ENCODE measurements at places on chromosomes 5 and 9.

GRCh38 chr5:144086295-144086694, 84.2 kb downstream of the YIPF5 start:
- DNase-seq = no peak

DNA sequence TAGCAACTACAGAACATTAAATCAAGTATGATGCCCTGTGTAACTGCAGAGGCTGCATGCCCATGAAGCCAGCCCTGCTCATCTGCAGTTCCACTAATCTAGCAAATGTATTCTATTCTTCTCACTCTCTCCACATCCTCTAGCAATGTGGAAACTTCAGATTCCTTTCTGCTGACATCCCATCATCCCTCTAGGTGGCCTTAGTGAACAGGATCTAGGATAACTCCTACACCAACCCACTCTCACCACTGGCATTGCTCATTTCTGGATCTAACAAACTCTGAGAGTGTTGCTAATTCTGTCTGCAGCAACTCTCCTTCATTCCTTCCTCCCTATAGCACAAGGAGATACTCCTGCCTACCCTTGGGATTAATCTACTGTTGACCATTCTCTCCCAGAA, 80.8 kb downstream of the FAM81B start:
- no peak for DNase-seq

- DNase-seq = no peak
These were observed 104.8 kb downstream of the RXRA start for GRCh38 chr9:134431095-134431494.

DNA sequence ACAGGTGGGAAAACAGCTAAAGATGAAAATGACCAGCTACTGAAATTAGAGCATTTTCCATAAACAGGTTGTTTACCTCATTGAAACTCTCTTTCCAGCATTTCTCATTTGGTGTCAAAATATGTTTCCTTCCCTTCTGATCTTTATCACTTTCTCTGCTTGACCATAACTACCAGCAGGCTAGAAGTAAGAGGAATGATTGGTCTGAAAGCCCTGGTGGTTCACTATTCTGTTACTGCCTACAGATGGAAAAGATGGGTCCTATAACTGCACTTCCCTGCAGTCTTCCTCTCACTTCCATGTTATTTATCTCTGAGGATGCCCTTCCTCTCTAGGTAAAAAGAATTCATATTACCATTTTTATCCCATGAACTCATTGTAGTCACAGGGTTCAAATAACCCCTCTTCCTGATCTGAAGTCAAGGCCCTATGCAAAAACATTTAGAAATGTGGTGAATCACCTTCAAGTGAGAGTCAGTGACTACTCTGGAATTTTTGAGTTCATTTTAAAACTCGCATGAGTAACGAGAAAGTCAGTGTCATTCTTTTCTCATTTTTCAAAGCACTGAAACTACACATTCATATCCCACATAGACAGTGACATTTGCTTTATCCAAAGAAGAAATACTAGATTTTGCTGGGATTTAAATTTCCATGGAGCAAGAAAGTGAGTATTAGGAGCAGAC, 51.7 kb downstream of the ZNF474 start:
- DNase-seq = no peak

DNA sequence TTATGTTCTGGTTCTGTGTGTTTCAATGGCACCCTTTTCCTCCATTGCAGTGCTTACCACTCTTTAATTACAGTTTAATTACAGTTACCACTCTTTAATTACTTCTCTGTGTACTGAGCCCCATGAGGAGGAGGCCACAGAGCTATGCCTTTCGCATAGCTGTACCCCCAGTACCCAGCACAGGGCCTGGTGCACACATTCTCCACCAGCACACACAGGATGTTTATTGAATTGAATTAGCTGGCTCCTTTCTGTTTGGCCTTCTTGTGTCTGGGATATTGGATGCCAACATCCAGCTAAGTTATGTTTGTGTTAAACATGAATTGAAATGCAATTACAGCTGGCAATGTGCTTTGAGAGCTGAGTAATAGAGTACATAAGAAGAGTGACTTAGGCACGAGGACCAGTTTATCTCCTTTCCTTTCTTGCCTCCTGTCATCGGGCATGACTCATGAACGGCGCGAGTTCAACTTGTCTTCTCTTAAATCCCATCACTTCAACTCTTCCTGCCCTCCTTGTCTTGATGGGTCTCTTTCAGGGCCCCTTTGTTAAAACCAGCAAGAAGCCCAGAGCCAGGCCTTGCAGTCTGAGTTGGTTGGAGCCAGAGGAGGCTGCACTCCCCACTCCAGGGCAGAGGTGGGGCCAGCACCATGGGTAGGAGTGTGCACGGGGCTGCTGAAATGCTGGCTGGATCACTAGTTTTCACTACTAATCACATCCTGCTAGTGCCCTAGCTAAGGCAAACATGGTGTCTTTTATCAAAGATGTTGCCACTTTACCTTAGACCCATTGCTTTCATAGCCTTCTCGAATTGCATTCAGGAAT, 37.4 kb downstream of the MVB12B start:
- no peak for DNase-seq

DNA sequence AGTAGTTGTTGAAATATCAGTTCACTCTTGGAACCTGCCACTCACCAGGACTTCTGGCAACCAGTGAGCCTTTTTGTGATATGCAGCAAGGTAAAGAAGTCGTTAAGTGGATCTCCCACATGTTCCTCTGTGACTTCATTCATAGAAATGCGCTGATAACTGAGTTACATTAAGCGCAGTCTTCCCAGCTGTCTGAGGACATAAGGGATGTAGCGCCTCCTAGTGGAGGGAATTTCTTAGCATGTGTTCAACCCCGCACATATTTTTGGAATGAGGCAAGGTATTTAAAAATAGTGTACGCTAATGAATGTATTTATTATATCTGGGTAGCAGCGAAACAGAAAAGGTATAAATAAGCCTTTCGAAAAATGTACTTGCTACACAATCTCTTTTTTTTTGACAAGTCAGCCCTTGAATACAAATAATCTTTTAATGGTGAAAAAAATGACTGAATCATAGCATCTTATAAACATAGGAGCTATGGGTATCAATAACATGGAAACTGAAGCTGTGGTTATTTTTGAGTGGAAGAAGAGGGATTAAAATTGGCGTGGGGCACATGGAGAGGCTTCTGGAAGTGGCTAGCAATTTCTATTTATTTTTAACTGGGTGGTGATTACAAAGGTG, 38.0 kb downstream of the PALM2AKAP2 start:
- DNase-seq = peak; percentile 47

DNA sequence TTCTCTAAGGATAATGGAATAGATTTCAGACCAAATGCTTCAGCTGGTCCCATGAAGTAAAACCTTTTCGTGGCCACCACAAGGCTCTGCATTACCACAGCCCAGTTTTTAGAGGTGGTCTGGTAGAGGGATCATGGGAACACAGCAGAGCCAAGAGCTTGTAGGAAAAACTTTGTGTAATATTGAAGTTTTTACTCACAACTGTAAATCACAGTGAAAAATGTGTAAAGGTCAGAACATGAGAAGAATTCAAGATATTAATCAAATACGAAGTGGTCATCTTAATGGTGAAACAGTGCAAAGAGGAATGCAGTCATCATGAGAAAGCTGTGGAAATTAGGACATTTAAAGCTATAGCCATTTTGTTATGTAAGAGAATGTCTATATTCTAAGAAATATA, 197.5 kb downstream of the NPR3 start:
- DNase-seq = no peak

GRCh38 chr9:121354141-121354540, 15.9 kb downstream of the STOM start:
- no peak for DNase-seq

DNA sequence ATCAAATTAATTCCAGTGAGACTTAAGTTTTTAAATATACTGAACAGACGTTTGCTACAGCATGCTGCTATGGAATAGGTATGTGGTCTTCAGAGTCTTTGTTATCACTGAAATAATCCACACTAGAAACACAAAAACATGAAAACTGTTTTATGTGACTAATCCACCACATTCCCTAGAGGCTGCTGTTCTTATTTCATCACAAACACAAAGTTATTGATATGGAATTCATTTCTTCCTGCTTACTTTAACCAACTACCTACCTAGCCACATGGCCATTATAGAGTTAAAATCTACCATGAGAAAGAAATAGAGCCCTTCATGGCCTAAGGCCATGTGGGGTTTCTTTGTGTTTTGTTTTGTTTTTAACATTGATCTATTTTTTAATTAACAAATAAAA, 232.3 kb upstream of the PTGER4 start:
- DNase-seq = no peak

GRCh38 chr9:137221506-137222111, 431 bp downstream of the RNF208 start:
- no peak for DNase-seq

GRCh38 chr9:72749276-72749675, 203.6 kb downstream of the ALDH1A1 start:
- DNase-seq = no peak

DNA sequence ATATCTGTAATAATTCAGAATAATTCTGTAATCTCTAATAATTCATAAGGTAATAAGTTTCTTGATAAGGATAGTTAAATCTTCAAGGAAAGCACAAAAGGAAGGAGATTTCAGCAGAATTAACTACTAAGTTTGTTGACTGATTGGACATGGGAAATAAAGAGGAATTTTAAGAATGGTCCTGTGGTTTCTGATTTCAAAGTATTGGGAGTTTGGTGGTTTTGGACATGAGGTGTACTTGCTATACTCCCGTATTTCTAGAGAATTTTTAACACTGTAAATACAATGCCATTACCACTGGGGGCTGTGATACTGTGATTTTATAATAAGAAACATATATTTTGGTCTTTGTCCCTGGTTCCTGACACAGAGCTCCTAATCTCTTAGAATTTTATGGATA, 123.9 kb downstream of the UNC13B start:
- no peak for DNase-seq

- DNase-seq = no peak
These were observed 666 bp downstream of the SNX30 start for GRCh38 chr9:112751056-112751795.

Measured in GM12864 (cell line).